Left renal cortex interstitium (tissue), 4 donors: ENCODE measurements at places on chromosomes 16 and 17.

GRCh38 chr17:2958706-2959222 is 104.6 kb downstream of the OR1D5 start:
- no peak for DNase-seq

GRCh38 chr16:88378836-88379693 is 3.7 kb upstream of the ZNF469 start:
- DNase-seq: no peak

DNA sequence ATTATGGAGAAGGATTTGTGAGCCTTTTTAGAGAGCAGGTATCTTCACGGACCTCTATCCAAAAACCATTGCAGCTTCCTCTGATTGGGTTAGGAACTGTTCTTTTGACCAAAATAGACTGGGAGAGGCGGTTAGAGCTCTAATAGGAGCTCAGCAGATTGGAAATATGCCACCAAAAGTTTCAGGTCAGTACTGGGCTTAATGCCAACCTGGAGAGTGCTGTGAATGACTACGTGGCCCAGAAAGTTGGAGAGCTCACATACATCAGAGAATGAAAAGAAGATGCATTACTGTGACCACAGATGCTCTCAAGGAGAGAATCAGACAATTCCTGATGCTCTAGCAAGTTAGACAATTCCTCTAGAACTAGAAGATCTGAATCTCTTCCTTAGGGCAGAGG is 86.5 kb downstream of the ABCA8 start:
- DNase-seq: no peak

GRCh38 chr17:75238684-75239191 is 22.7 kb downstream of the GGA3 start:
- DNase-seq: no peak

GRCh38 chr16:51949282-51949681 is 597.7 kb downstream of the TOX3 start:
- no peak for DNase-seq

GRCh38 chr17:40309949-40310510 is 1.1 kb downstream of the RARA start:
- no peak for DNase-seq

- no peak for DNase-seq
Observed at GRCh38 chr17:60390186-60390585, 1.7 kb downstream of the USP32 start.

- no peak for DNase-seq
Observed at GRCh38 chr16:24152826-24153225, 103.3 kb upstream of the CACNG3 start.

DNA sequence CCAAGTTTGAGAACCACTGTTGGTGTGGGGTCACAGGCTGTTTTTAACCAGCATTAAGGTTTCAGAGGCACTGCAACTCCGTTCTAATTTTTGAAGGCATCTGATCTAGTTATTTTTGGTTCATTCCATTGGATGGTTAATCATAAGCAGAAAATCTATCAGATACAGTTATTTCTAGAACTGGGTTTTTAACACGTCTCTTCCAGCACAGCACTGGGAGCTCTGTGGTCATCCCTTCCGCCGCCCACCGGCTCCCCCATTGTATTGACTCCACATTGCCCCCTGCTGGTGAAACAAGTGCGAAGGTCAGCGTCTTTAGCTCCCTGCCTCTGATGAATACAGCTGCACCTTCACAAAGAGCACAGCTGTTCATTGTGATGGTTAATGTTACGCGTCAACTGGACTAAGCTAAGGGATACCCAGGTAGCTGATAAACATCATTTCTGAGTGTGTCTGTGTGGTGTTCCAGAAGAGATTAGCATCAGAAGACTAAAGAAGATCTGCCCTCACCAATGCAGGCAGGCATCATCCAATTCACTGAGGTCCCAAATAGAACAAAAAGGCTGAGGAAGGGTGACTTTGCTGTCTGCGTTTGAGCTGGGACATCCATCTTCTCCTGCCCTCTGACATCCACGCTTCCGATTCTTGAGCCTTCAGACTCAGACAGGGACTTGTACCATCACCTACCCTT is 8.5 kb downstream of the CCL18 start:
- no peak for DNase-seq

DNA sequence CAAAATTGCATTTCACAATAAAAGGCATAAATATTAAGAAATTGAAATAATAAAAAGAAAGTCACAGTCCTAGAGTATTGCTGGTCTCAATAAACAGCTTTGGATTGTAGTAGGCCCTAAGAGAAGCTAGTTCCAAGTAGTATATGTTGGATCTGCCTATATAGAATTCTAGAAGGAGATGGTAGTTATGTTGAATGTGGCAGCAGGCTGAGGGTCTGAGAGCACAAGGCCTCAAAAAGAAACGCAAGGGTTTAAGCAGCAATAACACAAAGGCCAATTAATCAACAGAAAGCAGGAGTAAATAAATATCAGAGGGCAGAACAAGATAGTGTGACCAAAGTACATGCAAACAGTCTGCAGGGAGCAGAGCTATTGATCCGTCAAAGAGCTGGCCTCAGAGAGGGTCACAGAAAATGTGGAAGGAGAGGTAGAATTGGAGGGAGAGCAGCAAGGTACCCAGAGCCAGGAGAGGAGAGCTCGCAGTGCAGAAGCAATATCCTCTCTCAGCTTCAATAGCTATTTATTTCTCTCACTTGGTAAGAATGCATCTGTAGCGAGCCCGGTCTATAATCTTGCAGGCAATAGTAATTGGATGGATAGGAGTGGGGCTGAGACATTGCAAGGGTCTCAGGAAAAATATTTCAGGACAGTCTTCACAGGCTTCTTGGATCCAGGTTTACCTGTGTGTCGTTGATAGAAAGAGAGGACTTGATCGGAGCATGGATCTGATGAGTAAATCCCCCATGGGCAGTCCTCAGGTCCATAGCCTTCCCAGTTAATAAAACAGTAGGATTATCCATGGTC is 25.1 kb upstream of the MED13 start:
- DNase-seq: no peak

DNA sequence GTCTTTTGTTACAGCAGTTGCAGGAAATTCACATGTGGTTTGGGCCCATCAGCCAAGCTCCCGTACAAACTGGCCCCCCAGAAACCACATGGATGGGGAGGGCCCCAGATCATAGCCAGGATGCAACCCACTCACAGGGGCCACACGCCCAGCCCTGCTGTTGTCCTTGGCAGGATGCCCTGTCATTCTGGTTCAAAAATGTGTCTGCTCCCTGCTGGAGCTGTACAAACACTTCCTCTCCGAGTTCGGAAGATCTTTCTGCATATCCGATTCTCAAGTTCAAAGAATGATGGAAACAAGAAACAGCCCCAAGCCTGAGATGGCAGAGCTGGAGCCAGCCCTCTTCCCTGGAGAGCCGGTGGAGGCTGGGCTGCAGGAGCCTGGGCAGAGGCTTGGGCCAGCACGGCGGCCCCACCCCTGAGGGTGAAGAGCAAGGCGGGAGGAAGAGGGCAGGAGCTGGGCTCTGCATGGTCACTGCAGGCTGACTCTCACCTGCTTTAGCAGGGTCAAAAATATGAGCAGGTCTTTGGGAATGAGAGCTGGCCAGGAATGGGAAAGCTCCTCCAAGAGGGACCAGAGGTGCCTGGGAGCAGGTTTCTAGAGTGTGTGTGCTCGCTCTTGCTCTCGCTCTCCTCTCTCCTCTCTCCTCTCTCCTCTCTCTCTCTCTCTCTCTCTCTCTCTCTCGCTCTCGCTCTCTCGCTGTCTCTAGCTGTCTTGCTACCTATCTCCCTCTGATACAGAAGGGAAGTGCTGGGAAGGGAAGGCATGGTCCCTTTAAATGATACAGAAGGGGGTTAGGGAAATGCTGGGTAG is 34.7 kb upstream of the ENPP7 start:
- no peak for DNase-seq

GRCh38 chr17:79146562-79146961 is 71.9 kb downstream of the ENGASE start:
- DNase-seq: no peak

DNA sequence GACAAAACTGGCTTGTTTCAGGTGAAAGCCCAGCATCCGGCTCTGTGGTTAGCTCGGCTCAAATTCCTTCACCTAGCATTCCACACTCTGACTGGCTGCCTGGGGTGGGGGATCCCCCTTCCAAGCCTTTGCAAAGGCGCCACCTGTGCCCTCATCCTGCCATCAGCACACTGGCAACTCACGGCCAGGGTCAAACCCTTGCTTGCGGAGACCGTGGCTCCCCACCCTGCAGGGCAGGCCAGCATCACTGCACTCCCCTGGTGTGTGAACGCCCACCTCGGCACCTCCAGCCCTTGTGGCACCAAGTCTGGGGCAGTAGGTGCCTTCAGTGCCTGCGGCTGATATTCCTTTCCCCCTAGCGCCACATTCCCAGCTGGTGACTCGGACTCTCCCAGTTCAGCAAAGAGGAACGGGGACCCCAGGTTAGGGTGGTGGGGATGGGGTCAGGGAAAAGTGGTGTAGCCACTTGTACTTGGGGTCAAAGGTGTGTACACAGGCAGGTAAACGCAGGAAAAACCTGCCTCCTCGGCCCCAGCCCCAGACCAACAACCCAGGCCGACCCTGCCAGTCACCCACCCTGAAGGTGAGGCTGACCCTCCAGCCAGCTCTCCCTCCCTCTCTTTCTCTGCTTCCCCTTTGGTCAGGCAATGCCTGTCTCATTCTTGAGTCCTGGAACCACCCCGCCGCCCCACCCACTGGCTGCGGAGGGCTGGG is 1.1 kb downstream of the FLII start:
- DNase-seq: no peak

- DNase-seq: no peak
Observed at GRCh38 chr17:55731586-55732250, 9.1 kb upstream of the TMEM100 start.

DNA sequence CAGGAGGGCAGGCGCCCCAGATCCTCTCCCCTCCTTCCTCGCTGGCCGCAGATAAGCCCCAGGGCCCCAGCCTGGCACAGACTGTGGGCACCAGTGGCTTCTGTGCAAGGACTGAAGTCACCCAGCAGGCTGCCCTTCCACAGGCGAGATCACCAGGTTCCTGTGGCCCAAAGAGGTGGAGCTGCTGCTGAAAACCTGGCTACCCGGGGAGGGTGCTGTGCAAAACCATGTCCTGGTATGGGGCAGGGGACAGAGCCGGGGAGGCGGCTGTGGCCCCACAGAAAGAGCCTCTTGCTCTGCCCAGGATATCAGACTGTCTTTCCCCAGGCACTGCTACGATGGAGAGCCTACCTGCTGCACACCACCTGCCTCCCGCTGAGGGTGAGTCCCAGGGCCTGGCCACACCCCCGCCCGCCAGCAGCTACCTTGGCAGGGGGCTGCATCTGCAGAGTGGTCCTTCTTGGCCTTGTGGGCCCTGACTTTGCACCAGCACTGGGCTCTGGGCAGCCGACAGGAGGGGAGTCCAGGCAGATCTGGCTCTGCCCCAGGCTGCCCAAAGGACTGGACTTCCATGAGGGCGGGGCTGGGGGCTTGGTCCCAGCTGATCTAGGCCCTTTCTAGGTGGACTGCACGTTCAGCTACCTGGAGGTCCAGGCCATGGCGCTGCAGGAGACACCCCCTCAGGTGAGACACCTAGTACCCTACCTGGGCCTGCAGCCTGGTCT is 615 bp downstream of the CARMIL2 start:
- no peak for DNase-seq

DNA sequence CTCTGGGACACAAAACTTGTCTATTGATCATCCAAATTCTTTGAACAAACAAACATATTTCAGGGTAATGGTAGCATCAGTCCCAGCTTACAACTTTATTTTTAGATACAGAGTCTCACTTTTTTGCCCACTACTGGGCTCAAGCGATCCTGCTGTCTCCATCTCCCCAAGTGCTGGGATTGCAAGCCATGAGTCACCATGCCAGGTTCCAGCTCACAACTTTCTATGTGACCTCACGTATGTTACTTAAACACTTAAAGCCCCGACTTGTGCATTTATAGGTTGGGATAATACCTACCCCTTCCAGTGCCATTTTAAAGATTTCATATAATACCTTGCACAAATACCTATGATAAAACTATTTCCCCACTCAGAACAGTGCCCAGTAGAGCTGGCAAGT is 42.0 kb upstream of the KSR1 start:
- DNase-seq: no peak

- DNase-seq: no peak
Observed at GRCh38 chr17:4738136-4739121, 1.2 kb upstream of the ZMYND15 start.

DNA sequence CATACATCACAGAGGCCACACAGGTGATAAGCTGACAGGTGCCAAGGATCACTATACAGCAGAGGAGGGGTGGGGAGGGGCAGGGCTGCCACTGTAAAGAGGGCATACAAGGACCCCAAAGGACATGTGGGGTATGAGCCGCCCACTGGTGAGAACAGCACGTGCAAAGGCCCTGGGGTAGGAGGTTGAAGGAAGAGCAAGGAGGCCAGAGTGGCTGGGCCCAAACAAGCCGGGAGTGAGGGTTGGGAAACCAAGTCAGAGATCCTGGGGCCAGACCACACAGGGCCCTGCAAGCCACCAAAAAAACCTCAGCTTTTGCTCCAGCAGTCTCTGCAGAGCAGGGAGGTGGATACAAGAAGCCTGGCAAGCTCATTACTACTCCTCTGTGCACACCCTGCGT is 6.5 kb downstream of the NATD1 start:
- no peak for DNase-seq

GRCh38 chr17:22217135-22217534 is 524.8 kb downstream of the KCNJ18 start:
- no peak for DNase-seq

- DNase-seq: no peak
Observed at GRCh38 chr17:73924114-73924908, 279.2 kb upstream of the RPL38 start.

- DNase-seq: no peak
Observed at GRCh38 chr17:5434984-5435383, 4.0 kb downstream of the C1QBP start.

GRCh38 chr17:2935632-2936031 is 127.8 kb downstream of the OR1D5 start:
- no peak for DNase-seq

DNA sequence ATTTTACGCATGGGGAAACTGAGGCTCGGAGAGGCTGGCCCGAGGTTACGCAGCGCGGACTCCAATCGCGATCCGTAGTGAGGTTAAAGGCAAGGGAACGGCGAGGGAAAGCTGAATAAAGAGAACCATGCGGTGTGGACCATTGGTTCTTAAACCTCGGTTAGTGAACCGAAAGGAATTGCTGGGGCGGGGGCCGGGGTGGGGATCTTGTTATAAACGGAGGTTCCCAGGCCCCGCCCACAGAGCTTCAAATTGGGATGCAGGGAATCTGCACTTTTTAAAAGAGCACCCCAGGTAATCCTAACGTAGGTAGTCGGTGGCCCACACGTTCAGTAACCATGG is 524 bp downstream of the IQCK start:
- no peak for DNase-seq

DNA sequence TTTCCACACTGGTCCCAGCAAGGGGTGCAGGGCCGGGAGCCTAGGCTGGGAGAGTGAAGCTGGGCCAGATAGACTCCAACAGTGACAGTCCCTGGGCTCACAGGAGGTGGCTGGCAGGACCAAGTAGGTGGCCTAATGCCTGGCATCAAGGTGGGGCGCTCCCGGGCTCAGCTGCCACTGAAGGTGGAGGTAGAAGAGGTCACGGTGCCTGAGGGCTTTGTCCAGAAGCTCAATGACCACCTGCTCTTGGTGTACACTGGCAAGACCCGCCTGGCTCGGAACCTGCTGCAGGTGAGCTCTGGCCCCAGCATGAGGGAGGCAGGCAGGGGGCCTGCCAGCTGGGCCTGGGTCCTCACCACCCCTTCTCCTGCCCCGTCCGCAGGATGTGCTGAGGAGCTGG is 23.8 kb downstream of the FCSK start:
- no peak for DNase-seq
